ENCODE measurements at places on chromosomes 2 and 18.

DNA sequence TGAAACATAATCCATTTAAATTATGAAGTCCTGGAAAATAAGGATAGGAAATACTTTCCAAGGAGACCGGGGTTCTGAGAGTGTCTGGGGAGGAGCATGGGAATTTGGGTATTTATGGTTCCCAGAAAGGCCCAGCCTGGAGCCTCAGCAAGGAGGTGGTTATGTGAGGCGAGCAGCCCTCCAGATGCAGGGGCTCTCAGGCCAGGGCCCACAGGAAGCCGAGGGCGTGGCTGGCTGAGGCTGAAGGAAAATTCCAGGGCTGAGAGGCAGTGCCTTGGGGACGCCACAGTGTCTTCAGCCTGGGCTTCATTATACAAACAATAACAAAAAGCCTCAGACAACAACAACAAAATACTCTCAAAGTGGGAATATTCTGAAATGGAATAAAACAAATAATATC lies 86.9 kb upstream of the SERPINE2 start:
- peak; percentile 79 for DNase-seq

DNA sequence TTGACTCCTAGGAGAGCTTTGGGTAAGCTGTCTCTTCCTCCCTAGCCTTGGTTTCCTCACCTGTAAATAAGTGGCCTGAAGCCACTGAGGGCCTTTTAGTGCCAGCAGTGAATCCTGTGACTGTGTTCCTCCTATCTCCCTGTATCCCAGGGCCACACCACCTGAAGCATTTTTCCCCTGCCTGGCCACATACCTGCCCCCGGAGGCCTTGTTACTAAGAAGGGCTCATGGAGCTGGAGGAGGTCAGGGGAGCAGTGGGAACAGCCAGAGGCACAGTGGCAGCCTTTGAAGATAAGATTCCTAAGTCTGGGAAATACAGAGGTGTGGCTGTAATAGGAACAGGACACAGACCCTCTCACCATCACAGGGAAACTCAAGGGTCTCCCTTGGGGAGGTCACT lies 162.4 kb downstream of the SMAD7 start:
- no peak for DNase-seq

DNA sequence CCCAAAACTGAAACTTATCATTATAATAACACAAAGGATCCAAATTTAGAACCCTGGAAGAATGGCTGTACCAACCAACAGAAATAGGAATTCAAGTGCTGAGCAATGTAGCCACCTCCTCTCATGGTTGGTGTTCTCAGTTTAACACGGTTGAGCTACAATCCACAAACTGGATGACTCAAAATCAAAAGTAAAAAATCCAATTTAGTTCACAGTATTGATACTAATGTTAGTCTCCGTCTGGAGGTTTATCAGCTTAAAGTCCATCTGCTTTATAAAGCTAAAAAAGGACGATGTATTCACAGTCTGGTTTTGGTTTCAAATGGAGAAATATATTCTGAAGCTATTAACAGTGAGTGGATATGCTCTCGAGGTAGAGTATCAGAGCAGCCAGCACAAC lies 40.5 kb downstream of the CNTNAP5 start:
- DNase-seq: no peak

DNA sequence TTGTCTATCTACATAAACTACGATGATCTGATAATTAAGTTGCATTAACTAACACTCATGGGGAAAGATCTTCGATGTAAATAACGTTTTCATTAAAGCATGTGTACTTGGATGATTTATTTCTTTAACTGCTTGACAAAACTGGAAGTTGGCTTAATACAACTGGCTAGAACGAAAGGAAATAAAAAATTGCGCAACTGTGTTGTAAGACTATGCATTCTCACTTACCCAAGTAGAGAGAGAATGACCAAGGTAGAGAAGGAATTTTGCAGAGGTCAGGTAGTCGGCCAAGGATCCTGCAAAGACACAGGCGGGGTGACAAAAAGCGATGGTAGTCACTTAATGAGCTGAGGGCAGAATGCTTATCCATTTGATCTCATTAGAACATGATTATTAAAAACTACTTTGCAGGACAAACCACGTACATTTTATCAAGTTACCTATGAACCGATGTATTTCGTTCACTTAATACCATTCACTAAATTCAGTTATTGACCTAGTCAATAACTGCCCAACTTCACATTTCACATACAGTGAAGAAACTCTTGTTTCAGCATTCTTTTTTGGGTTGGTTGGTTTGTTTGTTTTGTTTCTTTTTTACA lies 900 bp downstream of the SLC40A1 start:
- no peak for DNase-seq

- DNase-seq: no peak
Observed at GRCh38 chr18:23811176-23811575, 121.9 kb downstream of the LAMA3 start.

GRCh38 chr2:206832873-206833272 lies 67.5 kb downstream of the FASTKD2 start:
- DNase-seq: peak; percentile 41

- DNase-seq: peak; percentile 87
Observed at GRCh38 chr18:394987-395362, 105.5 kb downstream of the COLEC12 start.

GRCh38 chr2:161123531-161124030 lies 36.6 kb upstream of the TANK start:
- DNase-seq: no peak

GRCh38 chr18:40055262-40055661 lies 1899.8 kb upstream of the PIK3C3 start:
- no peak for DNase-seq

DNA sequence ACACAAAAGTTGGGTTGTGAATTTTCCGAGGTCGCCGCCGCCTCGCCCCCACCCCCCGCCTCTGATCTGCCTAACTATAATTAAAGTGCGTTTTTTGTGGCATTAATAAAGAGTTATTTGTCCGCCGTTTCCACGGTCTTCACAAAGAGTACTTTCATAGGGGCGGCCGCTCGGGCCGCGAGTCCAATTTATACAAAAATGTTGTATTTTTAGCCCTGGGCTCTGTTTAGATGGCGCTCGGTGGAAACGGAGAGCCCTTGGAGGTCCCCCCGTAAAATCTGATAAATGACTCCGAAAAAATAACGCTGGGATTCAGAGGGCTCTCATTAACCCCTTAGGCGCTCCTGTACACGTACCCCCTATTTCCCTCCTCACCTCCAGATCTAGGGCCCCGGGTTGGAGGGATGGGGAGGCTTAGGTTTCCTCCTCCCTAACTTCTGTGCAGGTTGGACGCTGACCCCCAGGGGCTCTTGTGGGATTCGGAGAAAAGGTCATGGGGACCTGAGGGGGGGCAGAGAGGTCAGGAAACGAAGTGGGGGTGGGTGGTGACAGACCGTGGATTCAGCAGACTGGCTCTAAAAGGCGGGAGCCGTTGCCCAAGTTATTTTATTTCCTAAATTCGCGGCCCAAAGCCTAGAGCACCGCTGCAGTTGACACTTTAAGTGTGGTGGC lies 1.9 kb downstream of the CYP26B1 start:
- peak; percentile 28 for DNase-seq

GRCh38 chr2:122221665-122222064 lies 466.2 kb downstream of the TSN start:
- no peak for DNase-seq

GRCh38 chr2:217434180-217434975 lies 568.4 kb downstream of the TNS1 start:
- DNase-seq: peak; percentile 96

GRCh38 chr2:55000341-55000740 lies 49.9 kb downstream of the RTN4 start:
- no peak for DNase-seq

DNA sequence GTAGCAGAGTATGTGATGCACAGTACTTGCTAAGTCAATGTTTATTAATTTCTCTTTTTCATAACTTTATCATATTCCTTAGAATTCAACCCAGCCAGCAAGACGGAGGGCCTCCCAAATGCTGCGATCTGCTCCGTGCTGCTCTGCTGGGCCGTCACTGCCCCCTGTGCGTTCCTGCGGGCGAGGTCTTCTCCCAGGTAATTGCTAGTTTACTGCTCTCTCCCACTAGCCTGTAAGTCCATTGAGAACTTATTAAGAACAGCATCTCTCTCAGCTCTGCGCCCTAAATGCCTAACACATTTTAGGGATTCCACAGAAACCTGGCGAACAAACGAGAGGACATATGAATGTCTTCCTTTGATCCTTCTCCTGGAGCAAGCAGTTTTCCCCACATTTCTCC lies 153.6 kb upstream of the ARHGAP28 start:
- no peak for DNase-seq

DNA sequence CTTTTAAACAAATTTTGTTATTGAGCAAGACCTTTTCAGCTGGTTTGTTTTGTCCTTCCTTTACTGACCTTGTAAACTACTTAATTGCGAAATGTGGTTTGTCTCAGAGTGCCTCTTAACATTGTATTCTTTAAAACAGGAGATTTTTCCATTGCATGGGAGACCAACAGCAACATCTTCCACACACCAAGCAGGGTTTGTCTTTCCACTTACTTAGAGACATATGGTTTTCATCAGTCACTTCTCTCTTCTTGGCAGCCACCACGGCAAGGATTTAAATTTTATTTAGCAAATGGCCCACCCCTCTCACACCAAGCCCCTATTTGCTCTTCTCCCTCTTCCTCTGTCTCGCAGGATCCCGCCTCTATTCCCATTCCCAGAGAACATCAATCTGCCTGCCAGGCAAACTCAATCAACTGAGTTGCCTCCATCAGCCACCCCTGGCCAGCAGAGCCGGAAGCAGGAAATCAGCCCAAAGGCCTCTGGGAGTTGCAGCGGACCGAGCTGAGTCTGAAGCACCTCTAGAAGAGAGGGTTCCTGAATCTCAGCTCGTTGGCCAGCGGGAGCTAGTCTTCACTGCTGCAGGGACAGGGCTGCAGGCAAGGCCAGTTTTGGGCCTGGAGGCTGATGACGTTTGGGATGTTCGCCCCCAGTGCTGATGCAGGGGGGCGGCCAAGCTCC lies 11.3 kb upstream of the CIB4 start:
- DNase-seq: peak; percentile 84

All from right hindlimb (tissue), 1 donor.